ENCODE measurements at places on chromosomes 7 and 10.

DNA sequence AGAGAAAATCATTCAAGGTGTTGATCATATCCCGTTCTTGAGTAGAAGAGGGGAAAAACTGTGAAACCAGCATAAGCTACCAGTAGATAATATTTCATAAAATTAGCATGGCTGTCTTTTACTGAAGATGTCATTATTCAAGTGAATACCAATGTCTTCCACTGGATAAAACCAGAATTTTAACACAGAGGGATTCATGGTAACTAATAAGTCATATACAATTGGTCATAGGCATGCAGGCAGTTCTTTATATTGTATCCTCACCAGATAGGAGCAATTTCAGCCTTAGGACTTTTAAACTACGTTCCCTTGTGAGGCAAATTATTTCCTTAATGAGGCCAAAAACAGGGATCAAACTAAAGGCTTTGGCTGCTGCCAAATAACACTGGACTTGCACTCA is 202.3 kb upstream of the PITRM1 start:
- no peak for DNase-seq

DNA sequence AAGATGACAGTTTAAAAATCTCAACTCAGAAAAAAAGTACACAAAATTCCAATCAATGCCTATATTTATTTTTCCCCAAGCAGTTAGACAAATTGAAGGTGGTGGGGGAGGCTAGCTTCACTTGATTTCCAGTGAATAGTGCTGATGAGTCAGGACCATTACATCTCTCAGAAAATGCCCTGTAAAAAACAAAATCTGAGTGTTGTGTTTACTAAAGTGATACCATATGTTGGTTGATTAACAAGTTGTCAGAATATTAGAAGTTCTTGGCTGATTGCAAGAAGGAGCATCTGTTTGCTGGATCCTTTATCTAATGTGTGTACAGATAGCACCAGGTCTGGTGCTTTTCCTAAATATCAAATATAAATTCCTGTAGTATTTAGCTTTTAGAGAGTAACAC is 31.3 kb upstream of the KIAA1217 start:
- DNase-seq = no peak

DNA sequence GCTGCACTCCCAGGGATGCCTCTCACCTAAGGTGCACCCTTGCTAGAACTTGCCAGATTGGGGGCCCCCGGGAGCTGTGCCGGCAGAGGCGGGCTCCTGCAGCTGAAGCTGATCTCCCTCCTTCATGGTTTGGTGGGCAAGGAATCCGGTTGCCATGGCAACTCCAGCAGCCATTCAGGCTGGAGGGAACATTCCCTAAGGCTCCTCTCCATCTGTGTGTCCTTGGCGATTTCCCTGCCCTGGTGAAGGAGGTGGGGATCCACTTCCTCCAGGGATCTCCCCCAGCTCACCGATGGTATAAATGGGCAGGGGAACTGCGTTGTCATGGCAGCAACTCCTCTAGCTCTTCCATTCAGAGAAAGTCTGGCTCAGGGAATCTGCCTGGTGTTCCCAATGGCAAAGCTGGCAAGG is 49.6 kb upstream of the GPR158 start:
- no peak for DNase-seq

GRCh38 chr10:73556855-73557254 is 34.3 kb downstream of the USP54 start:
- DNase-seq = no peak

- peak; percentile 48 for DNase-seq
Observed at GRCh38 chr7:119935418-119936025, 337.5 kb upstream of the KCND2 start.

DNA sequence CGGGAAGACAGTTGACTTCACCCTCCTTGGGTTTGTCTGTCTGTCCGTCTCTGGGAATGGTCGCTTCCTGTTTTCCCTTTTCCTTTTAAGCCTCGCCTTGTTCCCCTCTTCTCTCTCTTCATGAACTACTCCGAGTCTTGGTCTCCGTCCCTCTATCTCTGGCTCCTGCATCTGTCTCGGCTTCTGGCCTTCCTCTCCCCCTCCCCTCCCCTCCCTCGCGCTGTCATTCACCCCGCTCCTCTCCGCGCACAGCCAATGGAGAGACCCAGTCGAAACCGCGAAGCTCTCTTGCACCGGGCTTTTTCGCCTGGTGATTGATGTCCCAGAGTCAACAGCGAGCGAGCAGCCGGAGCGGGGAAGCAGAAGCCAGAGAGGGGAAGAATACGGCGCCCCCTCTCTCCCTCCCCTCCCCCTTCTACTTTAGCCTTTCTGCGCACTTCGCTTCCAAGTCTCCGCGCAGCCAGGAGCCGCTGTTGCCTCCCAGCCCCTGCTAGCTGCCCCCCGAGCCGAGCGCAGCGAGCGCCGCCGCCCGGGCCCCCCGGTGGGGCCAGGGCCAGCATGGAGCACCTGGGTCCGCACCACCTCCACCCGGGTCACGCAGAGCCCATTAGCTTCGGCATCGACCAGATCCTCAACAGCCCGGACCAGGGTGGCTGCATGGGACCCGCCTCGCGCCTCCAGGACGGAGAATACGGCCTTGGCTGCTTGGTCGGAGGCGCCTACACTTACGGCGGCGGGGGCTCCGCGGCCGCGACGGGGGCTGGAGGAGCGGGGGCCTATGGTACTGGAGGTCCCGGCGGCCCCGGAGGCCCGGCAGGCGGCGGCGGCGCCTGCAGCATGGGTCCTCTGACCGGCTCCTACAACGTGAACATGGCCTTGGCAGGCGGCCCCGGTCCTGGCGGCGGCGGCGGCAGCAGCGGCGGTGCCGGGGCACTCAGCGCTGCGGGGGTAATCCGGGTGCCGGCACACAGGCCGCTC is at the start of gene TLX1:
Gene TLX1 (plus strand): TSS at position 317 of the 978 bp plus-strand sequence. CDS start 242 bp downstream, at position 559.
- DNase-seq = no peak

GRCh38 chr10:96402417-96403305 is 43.9 kb upstream of the OPALIN start:
- no peak for DNase-seq

DNA sequence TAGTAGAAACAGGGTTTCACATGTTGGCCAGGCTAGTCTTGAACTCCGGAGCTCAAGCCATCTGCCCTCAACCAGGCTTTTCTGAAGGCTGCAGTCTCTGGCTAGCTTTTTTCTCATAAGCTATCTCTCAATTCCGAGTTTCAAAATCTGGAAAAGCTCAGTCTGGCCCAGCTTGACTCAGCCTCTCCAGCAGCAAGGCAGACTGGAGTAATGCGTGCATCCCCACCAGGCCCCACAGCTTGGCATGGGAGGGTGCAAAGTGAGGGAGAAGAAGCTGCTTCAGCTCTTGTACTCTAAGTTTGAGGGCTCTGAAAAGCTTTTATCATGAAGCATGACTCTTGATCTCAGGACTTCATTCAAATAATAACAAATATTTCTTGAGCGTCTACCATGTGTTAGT is 4.8 kb downstream of the DHTKD1 start:
- no peak for DNase-seq

- no peak for DNase-seq
Observed at GRCh38 chr10:93921338-93921737, 27.6 kb downstream of the SLC35G1 start.

GRCh38 chr7:36275735-36276284 is 113.9 kb upstream of the ANLN start:
- no peak for DNase-seq

DNA sequence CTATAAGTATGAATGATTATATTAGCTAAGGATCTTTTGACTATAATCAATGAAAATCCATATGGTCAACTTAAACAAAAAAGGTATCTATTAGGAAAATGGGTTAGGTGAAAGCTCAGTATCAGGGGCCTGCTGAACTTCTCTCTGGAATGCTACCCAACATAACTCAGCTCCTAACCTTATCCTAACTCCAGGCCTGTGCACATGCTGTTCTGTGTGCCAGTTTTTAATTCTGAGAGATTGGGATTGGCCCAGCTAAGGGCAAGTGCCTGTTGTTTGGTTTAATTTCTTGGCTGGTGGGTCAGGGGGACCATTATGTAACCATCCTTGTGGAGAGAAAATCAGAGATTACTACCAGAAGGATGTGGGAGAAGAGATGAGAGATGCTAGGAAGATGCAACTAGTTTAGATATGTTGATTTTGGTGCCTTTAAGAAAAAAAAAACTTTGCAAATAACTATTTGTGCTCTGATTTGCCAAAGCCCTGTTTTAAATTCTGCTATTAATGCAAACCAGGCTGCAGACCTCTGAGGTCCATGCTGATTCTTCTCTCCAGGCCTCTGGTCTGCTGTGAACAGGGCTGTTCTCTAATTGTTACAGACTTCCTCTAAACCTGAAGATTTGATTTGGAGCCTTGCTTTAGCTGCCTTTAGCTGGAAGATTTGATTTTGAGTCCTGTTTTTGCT is 23.9 kb upstream of the HDAC9 start:
- no peak for DNase-seq

GRCh38 chr7:147199868-147200267 is 1083.3 kb downstream of the CNTNAP2 start:
- DNase-seq = no peak

DNA sequence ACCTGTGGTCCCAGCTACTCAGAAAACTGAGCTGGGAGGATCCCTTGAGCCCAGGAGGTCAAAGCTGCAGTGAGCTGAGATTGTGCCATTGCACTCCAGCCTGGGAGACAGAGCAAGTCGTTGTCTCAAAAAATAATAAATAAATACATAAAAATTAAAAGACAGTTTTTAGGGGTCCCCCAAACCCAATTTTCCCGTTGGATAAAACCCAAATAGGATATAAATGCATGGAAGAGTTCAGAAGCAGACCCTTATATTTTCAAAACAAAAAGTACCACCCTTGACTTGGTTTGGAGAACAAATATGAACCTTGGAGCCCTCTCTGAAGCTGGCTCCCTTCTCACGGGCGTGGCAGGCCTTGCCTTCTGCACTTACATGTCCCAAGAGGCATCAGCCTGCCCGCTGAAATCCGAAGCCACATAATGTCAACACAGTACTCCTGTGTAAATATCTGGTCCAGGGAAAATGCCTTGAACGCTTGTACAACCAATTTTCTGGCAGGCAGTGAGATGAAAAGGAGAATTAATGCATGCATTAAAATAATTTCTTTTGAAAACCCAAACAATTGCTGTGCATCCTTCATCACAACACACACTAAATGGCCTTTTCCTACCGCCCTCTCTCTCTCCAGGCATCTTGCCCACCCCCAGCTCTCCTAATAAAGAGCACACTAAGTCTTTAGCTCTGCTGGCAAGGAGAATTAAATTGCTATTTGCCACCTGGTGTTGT is 46.4 kb upstream of the PARD3 start:
- peak; percentile 59 for DNase-seq

GRCh38 chr10:14454629-14455028 is 123.9 kb upstream of the FRMD4A start:
- DNase-seq = no peak

All from COR-L47 (cell line).